Heart left ventricle (tissue), 16 donors: ENCODE measurements at places on chromosomes 2 and 18. TPM values are rescaled to one million over a fixed set of nuclear protein-coding genes. Genes with fewer than 3 reads are reported as not detected.

DNA sequence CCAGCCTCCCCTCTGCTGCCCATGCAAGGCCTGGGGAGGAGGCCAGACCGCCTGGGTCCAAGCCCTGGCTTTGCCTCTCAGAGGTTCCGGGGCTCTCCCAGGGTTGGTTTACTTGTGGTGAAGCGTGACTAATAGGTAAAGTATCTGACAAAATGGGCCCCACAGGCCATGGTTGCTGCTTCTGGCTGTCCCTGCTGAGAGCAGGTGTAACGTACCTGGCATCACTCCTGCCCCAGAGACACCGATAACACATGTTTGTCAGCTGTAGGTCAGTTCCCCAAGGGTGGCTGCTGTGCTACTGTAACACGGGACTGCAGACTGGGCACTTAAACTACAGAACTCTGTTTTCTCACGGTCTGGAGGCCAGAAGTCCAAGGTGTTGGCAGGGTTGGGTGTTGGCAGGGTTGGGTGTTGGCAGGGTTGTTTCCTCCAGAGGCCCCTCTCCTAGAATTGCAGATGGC lies 34.1 kb downstream of the ODC1 start:
- no peak for DNase-seq
- H3K27me3 ChIP-seq, result no peaks in the 10 kb centered on the region
- no peak overlapping the region for H3K4me3 ChIP-seq
- H3K36me3 ChIP-seq, result no peaks in the 10 kb centered on the region
- H3K4me1 ChIP-seq, result no peaks in the 10 kb centered on the region
- H3K27ac ChIP-seq, result no peak overlapping the region

The C2orf66 gene
- total RNA-seq, result not detected

GRCh38 chr2:150129921-150130575 lies 357.4 kb downstream of the RND3 start:
- no peak overlapping the region for H3K27ac ChIP-seq
- no peak overlapping the region for H3K4me3 ChIP-seq
- H3K27me3 ChIP-seq, result no peaks in the 10 kb centered on the region
- DNase-seq, result no peak

The ABCG8 gene
- not detected for total RNA-seq

DNA sequence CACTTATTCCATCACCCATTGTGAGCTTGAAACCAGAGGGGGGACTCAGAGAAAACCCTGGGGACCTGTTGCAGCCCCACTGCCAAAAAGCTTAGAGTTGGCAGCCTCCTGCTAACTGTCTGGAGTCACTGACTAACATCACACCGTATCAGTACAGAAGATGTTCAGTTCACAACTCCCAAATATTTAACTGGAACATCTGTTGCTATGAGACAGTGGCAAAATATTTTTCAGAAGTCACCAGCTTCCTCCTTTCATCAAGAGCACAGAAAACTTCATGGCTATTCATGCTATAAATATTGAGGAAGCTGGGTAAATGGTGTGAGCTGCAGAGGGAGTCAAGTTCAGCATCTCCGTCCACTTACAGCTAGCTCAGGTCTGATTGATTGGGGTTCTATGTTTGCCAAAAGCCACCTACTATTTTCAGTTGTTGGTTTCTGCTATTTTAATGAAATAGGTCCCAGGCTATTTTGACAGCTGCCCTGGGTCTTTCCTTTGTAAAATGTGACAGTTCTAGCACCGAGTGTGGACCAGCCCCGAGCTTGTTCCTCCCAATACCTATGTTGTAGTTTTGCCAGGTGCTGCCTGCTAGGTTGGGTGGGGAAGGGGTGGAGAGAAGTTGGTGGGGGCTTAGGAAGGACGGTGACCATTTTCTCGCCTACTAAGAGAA lies 9.8 kb downstream of the TUBB6 start:
- peaks cover 8% of the 10 kb centered on the region for H3K36me3 ChIP-seq
- DNase-seq, result no peak
- H3K4me1 ChIP-seq, result peaks cover 38% of the 10 kb centered on the region
- H3K27ac ChIP-seq, result peak overlapping the region; percentile 77

DNA sequence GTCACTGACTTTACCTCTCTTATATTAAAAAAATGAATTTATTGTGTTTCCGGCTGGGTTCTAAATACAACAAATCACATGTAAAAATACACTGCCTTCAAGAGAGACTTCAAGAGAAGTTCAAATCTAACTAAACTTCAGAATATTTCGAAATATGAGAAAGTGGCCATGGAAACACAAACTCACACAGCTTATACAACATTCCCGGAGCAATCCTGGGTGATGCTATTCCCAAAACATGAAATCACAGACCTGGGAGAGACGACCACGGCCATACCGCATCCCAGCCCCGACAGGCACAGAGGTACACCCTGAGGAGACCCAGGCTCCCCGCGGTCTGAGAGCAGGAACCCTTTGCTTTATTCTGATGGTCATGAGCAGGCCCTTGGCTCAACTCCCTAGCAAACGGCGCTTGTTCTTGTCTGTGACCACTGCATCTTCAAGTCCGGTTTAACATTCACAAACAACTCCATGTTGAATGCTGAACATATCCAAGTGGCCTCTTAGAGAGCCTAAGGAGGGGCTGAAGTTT lies 185.4 kb upstream of the REV1 start:
- no peaks in the 10 kb centered on the region for H3K36me3 ChIP-seq
- no peak for DNase-seq
- H3K4me1 ChIP-seq, result peaks cover 23% of the 10 kb centered on the region
- H3K27me3 ChIP-seq, result no peaks in the 10 kb centered on the region

The RAB17 gene
- 4.0 TPM for total RNA-seq

DNA sequence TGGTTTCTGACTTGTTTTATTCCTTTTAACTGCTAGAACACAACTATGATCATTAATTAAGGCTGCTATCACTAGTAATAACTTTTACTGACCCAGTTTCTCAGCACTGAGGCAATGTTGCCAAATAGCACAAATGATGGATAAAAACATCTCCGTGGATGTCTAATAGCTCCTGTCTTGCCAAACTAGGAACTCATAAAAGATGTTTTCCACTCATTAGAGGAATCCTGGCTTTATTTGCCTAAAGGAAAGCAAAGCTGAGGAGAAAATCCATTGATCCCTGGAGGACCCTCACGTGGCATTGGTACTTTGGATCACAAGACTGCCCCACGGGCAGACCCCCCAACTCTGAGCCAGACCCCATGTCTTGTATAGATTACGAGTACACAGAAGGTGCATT lies 96.1 kb upstream of the ZNF397 start:
- no peak overlapping the region for H3K4me3 ChIP-seq
- H3K36me3 ChIP-seq, result peaks cover 25% of the 10 kb centered on the region
- H3K27me3 ChIP-seq, result no peaks in the 10 kb centered on the region
- no peaks in the 10 kb centered on the region for H3K4me1 ChIP-seq
- H3K27ac ChIP-seq, result no peak overlapping the region
- DNase-seq, result no peak

GRCh38 chr2:118642501-118642900 lies 204.9 kb downstream of the EN1 start:
- no peaks in the 10 kb centered on the region for H3K27me3 ChIP-seq
- no peaks in the 10 kb centered on the region for H3K36me3 ChIP-seq
- H3K27ac ChIP-seq, result no peak overlapping the region
- no peak overlapping the region for H3K4me3 ChIP-seq
- no peak for DNase-seq

DNA sequence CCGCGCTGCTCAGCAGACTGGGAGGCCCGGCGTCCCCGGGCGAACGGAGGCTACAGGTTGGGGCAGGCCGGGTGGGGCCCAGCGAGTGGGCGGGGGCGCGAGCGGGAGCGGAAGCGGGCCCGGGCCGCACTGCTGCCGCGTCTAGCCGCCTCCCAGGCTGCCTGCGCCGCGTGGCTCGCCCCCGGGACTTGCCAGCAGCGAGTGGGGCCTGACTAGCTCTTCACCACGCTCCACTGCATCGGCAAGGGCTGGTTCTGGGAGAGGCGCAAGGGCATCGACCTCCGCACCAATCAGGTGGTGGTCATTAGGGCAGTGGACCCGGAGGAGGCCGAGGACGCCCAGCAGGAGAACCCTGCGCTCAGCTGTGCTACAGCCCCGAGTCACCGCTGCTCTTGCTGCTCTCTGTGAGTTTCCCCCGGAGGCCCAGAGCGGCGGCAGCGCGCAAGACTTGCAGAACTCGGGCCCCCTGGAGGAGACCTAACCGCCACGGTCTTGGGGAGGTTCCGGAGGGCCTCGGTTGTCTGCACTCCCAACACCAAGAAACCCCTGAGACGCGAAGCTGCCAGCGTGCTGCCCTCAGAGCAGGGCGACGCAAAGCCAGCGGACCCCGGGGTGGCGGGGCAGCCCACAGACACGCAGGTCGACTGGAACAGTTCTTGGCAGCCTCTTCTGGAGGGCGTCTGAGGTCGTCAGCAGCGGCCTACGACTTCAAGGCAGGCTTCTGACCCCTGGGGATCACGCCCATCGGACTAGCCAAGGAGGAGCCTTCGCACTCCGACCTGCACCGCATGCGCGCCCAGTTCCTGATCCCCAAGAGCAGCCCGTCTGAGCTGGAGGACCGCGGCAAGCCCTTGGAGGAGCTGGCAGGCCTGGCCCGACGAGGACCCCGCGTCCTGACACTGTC lies 27.2 kb upstream of the PTPN2 start:
- peak overlapping the region; percentile 52 for H3K4me3 ChIP-seq
- peak; percentile 37 for DNase-seq
- peaks cover 42% of the 10 kb centered on the region for H3K27me3 ChIP-seq
- H3K4me1 ChIP-seq, result peaks cover 25% of the 10 kb centered on the region

The ARHGAP15 gene
- total RNA-seq, result 2.2 TPM

DNA sequence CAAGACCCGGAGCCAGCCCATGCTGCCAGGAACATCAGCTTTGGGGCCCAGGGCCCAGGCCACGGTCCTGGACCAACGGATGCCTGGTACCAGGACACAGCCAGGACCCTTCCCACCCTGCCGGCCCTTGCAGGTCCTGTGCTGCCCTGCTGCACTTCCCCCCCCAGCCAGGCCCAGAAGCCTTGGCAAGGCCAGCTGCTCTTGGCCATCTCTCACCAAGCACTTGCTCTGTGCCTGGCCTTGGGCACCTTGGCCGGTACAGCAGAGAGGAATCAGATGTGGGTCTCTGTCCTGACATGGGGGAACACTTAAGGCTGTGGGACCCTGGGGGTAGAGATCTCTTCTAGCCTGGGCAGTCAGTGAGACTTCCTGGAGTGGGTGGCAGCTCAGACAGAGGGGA lies 28.9 kb downstream of the BIN1 start:
- peaks cover 33% of the 10 kb centered on the region for H3K4me1 ChIP-seq
- DNase-seq, result no peak
- H3K36me3 ChIP-seq, result no peaks in the 10 kb centered on the region
- H3K4me3 ChIP-seq, result no peak overlapping the region
- H3K27me3 ChIP-seq, result no peaks in the 10 kb centered on the region
- H3K27ac ChIP-seq, result no peak overlapping the region

GRCh38 chr18:25348386-25349130 lies 3.4 kb downstream of the ZNF521 start:
- no peaks in the 10 kb centered on the region for H3K27me3 ChIP-seq
- peak; percentile 40 for DNase-seq
- no peaks in the 10 kb centered on the region for H3K36me3 ChIP-seq

DNA sequence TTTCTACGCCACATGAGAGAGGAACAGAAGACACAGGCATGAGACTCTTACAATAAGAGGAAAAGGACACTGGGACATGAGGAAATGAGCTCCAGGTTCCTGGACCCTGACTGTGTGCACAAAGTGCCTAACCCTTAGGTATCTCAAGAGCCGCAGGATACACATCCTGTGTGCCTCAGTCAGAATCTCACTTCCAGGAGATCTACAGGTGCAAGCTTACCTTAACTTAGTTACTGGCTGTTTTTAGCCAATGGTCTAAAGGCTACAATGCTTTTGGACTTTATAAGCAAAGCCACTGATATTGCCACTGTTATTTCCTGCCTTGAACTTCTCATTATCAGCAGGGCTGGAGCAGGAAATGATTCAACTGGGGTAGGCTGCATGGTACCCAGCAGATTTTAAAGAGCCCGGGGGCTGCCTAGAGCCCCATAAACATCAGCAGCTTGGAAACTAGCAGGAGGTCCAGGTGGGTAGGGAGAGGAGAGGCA lies 254.4 kb downstream of the ZNF521 start:
- no peak for DNase-seq
- H3K36me3 ChIP-seq, result no peaks in the 10 kb centered on the region
- no peaks in the 10 kb centered on the region for H3K27me3 ChIP-seq
- no peak overlapping the region for H3K4me3 ChIP-seq

The MARCO gene
- 8.4 TPM for total RNA-seq

- H3K27me3 ChIP-seq, result no peaks in the 10 kb centered on the region
- H3K4me3 ChIP-seq, result no peak overlapping the region
- no peak for DNase-seq
- H3K36me3 ChIP-seq, result no peaks in the 10 kb centered on the region
Measured at GRCh38 chr2:69311024-69311416, 76.0 kb downstream of the GFPT1 start.

DNA sequence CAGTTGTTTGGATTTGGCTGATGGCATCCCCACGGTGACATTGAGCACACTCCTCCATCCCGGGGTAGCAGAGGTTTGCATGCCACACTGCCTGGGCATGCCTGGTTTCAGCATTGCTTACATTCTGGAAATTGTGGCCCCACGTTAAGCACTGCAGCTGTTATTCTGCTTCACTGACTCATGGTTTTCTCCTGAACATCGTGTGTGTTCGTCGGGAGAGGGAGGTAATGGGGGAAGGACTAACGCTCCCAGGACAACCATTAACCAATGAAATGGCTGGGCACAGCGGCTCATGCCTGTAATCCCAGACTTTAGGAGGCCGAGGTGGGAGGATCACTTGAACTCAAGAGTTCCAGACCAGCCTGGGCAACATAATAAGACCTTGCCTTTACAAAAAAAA lies 28.2 kb upstream of the YWHAQ start:
- no peaks in the 10 kb centered on the region for H3K36me3 ChIP-seq
- peaks cover 3% of the 10 kb centered on the region for H3K4me1 ChIP-seq
- no peak for DNase-seq
- H3K27ac ChIP-seq, result no peak overlapping the region
- no peak overlapping the region for H3K4me3 ChIP-seq
- no peaks in the 10 kb centered on the region for H3K27me3 ChIP-seq

The GTF2A1L gene
- 0.63 TPM for total RNA-seq

GRCh38 chr18:48896875-48897511 lies 53.8 kb downstream of the SMAD7 start:
- H3K4me1 ChIP-seq, result peaks cover 13% of the 10 kb centered on the region
- H3K36me3 ChIP-seq, result no peaks in the 10 kb centered on the region
- no peak overlapping the region for H3K4me3 ChIP-seq
- H3K27me3 ChIP-seq, result no peaks in the 10 kb centered on the region
- H3K27ac ChIP-seq, result no peak overlapping the region
- DNase-seq, result peak; percentile 62

The POTEJ gene
- total RNA-seq, result not detected

The XDH gene
- not detected for total RNA-seq

DNA sequence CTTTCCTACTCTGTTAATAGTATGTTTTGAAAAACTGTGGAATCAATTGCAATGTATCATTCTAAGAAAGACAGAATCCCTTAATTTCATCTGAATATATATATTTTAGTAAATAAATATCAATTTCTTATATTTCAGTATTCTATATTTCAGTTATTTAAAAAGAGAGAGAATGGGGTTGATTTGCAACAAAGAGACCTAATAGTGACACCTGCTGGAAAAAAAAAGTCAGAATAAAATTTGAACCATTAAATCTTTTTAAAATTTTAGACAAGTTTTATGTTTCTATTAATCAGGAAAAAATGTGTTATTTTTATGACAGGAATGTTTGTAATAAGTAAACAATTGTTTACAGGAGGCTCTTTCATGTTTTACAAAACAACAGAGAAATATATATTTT lies 20.7 kb upstream of the CCNT2 start:
- no peak overlapping the region for H3K4me3 ChIP-seq
- no peaks in the 10 kb centered on the region for H3K36me3 ChIP-seq
- no peak overlapping the region for H3K27ac ChIP-seq
- H3K27me3 ChIP-seq, result no peaks in the 10 kb centered on the region
- no peaks in the 10 kb centered on the region for H3K4me1 ChIP-seq
- DNase-seq, result no peak
